Stimulated activated CD8-positive, alpha-beta memory T cell treated with anti-CD3 and anti-CD28 coated beads, Interleukin-15, amount 100 ng/mL, for 24 hours (primary cell): ENCODE measurements at places on chromosomes 1 and 21.

DNA sequence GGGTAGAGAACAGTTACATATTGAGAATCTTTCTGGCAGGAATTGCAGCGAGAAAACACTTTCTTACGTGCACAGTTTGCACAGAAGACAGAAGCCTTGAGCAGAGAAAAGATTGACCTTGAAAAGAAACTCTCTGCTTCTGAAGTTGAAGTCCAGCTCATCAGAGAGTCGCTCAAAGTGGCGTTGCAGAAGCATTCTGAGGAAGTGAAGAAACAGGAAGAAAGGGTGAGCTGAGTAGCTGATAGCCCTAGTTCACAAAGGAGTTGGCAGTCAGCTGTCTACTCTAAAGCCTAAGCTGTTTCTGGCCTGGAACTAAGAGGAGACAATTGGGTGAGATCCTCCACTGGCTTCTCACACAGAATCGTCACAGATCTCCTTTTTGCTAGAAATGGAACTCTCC lies 20.3 kb upstream of the SH3BGRL3 start:
- no peak for DNase-seq

- no peak for DNase-seq
Observed at GRCh38 chr21:45562965-45563364, 20.7 kb upstream of the SLC19A1 start.

DNA sequence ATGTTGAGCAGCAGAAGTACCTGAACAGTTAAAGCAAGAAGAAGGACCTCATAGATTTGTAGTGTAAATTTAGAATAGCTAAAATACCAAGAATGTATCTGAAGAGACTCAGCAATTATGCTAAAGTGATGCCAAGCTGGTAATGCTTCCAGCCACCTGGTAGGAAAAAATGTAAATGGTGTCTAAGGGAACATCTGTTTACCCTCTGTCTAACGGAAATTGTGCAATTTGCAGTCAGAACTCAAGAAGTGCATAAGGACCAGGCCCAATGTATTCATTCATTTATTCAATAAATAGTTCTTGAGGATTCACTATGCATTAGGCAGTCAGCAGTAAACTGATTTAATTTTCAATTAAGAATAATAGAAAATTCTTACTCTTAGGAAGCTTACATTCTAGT lies 116.0 kb upstream of the ADGRL4 start:
- DNase-seq = no peak

GRCh38 chr1:233367057-233367803 lies 39.7 kb downstream of the MAP3K21 start:
- no peak for DNase-seq

- DNase-seq = no peak
Observed at GRCh38 chr1:7257225-7257624, 472.0 kb downstream of the CAMTA1 start.

- DNase-seq = no peak
Observed at GRCh38 chr1:2591581-2592261, 5.1 kb downstream of the PRXL2B start.

- DNase-seq = no peak
Observed at GRCh38 chr21:36700295-36700970, 1.5 kb downstream of the SIM2 start.

DNA sequence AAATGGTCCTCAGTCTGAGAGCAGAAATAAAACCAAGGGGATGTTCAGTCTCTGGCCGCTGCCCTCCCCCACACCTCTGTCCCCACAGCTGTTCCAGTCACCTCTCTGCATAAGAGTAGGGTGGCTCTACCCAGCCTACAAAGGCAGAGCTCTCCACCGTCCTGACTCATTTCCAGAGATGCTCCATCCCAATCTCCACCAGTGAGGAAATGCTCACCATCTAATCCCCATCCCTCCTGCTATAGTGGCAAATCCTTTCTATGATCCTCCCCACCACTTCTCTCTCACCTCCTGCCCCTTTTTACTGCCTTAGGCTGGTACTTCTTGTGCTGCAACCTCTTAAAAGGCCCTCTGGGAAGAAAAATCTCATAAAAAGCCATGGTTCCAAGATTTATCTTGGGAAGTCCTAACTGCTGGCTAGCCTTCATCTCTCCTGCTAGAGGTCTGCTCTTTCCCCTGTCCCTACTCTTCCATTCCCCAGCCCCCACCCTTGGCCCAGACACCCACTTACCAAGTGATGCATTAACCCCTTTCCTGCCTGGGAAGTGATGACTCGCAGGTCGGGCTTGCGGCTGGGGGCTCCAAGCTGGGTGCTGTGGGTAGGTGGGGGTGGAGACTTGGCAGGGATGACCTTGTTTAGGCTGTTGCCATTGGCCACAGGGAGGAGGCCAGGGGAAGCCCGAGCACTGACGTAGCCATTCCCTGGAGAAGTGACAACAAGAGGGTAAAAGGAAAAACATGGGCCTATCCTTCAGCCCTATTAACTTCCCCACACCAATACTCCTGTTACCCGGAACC lies 23.9 kb downstream of the MEF2D start:
- DNase-seq = no peak

DNA sequence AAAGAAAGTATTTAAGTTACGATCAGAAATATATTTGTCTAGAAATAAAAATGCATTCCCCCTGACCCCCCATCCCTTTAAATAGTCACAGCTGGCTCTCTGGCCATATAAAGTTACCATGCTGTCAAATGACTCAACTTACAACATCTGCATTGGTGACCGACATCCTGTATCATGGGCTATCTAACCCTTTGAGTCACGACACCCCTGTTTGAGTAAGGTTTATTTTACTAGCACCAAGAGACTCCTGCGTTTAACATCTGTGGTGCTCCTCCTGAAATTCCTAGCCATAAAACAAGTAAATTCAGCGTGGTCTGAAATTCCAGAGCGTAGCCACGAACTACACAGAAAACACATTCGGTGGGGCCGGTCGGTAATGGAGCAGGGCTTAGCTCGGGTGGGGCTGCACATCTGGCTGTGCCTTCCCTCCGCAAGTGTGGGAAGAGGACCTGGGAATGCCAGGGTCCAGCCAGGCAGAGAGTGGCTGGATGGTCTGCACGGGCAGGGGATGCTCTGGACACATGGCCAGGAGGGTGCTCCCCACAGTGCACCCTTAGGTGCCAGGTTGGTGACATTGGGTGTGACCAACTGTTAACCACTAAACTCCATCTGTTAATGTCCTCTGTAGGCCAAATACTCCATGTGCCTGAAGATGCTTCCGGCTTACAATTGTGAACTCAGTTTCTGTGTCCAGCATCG lies 53.0 kb upstream of the CLDN14 start:
- DNase-seq = no peak

- DNase-seq = no peak
Observed at GRCh38 chr1:172966844-172967540, 83.7 kb downstream of the TNFSF18 start.

DNA sequence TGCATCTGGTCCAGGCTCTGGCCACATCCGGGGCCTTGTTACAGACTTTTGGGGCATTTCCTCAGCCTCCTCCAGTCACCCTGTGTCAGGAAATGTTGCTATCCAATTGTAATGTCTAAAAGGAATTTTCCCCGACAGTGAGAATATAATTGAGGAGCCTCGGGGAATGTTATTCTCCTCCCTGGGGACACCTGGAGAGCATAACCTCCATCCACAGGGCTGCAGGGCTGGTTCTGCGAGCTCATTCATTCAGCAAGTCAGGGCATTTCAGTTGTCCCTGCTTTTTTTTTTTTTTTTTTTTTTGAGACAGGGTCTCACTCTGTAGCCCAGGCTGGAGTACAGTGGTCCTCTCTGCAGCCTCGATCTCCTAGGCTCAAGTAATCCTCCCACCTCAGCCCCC lies 72.6 kb downstream of the MDM4 start:
- no peak for DNase-seq

GRCh38 chr1:151327903-151328674 lies 873 bp upstream of the PI4KB start:
- DNase-seq = no peak

GRCh38 chr1:119929643-119930315 lies 33.5 kb upstream of the ADAM30 start:
- no peak for DNase-seq

- no peak for DNase-seq
Observed at GRCh38 chr1:12703821-12704451, 12.0 kb upstream of the AADACL3 start.
